ENCODE measurements at places on chromosomes 6 and 20.

- no peak for DNase-seq
These were observed 99.6 kb downstream of the HTR1B start for GRCh38 chr6:77363702-77364101.

DNA sequence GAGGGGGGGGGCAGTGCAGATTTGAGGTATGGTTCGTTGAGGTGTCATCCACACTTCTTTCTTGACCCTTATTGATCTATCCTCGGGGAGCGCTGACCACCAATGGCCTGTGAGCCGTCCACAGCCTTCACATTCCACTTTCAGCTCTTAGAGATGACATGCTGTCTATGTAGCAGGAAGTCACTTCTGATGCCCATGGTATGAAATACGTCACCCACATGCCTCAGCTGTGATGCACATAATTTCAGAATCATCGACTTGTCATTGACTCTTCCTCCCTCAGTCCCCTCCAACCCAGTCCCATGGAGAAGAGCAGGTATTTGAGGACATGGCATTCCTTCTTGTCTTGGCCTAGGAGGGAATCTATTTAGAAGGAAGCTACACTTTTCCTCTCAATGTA, 4.7 kb upstream of the ADGRF5 start:
- peak; percentile 27 for DNase-seq

DNA sequence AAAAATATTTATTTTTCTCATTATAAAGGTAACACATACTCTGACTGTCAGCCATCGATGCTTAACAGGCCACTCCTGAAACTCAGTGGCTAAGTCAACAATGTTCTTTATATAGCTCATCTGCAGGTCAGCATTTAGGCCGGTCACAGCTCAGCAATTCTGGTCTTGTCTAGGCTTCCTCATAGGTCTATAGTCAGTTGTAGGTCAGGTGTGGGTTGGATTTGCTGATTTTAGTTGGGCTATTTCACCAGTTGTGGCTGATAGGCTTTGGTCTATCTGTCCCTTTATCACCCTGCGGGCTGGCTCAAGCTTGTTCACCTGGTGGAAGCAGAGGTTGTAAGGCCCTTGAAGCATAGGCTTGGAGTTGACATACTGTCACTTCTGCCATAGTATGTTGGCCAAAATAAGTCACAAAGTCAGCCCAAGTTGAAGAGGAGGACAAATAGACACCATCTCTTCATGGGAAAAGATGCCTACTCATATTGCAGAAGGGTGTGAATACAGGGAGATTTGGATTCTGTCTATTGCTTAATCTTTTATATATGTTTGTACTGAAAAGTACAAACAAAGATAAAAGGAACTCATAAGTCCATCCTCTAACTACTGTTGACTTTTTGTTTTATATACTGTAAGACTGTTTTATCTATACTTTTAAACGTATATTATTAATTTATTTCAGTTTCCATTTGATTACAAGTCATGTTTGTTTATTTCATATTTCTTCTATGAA, 75.0 kb downstream of the BCKDHB start:
- peak; percentile 13 for DNase-seq

GRCh38 chr6:111846492-111847409, 26.5 kb downstream of the FYN start:
- peak; percentile 68 for DNase-seq

DNA sequence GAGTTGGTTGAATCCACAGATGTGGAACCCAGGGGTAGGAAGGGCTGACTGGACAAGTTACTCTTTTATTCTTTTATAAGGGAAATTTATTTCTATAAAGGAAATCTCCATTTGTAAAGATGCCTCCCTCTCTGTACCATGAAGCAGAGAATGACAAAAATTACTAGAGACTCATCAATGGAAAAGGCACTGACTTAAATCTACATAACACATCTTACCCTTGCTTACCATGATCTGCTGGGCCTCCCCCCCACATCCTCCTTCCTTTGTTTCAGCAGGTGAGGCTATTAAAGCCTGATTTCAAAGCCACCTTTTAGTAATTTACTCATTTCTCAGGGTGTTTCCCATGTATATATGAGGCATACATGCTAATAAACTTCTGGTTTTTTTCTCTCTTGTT, 130.2 kb upstream of the HDDC2 start:
- no peak for DNase-seq
